Uterus (tissue), 4 donors: ENCODE measurements at places on chromosomes 2 and 18.

DNA sequence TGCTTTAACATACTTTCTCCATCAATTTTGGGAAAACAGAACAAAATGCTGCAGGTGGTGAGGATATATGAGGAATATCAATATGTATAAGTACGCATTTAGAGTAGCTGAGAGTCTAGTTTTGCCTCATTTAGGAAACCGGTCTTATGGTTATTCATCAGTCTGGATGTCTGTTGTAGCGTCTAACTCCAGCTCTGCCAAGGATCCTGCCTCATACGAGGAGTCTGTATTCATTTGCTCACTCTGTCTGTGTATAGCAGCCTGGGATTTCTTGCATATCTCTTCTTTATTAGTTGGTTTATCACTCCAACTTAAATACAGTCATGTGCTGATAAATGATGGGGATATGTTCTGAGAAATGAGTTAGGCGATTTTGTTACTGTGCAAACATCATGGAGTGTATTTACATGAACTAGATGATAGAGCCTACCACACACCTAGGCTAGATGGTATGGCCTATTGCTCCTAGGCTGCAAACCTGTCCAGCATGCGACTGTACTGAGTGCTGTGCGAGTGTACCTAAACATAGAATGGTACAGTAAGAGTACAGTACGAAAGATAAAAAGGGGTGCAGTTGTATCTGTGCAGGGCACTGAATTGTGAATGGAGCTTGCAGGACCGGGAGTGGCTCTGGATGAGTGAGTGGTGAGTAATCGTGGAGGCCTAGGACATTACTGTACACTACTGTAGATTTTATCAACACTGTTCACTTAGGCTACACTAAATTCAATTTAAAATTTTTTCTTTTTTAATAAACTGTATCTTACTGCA is 148.1 kb downstream of the ZNF407 start:
- DNase-seq = no peak

GRCh38 chr2:152394326-152394725 is 59.4 kb downstream of the FMNL2 start:
- no peak for DNase-seq

DNA sequence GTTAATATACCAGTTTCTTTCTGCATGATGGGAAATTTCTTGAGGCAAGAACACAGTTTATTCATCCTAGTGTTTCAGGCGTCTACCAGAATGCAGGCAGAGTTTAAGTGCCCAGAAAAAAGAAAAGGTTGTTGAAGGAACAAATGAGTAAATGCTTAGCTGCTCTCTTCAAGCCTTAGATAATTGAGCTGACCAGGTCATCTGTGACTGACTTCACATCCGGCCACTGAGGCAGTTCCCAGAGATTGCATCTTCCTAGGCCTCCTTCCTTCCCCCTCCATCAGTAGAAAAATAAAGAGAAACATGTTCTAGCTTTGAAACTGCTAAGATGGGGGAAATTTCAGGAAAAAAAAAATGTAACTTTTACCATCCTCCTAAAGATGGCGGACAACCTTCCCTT is 9.4 kb upstream of the TMEM163 start:
- DNase-seq = no peak

GRCh38 chr2:65931056-65931455 is 498.7 kb upstream of the SPRED2 start:
- no peak for DNase-seq

DNA sequence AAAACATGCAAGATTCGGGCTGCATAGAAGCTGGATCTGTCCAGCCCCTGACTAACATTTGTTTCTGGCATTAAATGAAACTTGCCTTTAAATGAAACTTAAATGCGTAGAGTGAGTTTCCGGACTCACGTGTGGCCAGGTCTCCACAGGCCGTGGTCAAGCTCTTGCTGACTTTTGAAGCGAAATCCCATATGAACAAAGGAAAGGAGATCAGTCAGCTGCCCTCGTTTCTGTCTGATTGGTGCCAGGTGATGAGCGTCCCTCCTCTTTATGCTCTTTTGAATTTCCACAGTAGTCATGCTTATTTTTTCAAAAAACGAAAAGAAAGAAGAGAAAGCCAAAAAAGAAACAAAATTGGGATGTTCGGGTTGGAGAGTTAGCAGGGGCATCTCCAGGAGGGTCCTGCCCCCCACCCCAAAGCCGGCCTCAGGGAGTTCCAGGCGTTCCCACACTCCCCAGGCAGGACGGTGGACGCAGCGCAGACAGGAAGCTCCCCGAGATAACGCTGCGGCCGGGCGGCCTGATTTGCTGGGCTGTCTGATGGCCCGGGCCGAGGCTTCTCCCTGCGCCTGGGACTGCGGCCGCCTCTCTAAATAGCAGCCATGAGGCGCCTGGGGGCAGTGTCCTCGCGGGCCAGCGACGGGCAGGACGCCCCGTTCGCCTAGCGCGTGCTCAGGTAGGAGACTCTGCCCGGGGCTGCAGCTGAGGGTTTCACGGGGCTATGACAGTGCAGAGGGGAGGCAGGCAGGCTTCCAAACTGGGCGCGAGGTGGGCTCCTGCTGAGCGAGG is at the start of gene COLEC11:
Gene COLEC11, plus strand, starts transcription at position 620 of the 789 bp plus-strand sequence. CDS start 9,229 bp downstream, outside the sequence.
- no peak for DNase-seq

GRCh38 chr2:102010902-102011301 is 19.1 kb downstream of the IL1R2 start:
- DNase-seq = no peak

DNA sequence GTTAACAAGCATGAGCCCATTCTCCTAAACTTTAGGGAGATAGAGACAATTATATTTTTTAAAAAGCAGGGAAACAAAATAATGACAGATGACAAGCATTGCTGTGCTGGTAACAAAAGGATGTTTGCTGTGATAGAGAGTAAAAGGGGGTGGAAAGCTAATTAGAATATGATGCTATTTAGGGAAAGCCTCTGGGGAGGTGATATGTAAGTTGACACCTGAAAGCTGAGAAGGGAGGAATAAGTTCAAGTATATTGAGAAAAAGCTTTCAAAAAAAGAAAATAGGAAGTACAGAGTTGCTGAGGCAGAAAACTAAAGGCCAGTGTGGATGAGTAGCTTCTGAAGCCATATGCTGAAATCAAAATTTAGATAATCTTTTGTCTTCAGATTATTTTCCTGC is 565.2 kb upstream of the NRXN1 start:
- DNase-seq = no peak

- no peak for DNase-seq
These were observed 61.4 kb upstream of the RNF152 start for GRCh38 chr18:61954096-61954746.

DNA sequence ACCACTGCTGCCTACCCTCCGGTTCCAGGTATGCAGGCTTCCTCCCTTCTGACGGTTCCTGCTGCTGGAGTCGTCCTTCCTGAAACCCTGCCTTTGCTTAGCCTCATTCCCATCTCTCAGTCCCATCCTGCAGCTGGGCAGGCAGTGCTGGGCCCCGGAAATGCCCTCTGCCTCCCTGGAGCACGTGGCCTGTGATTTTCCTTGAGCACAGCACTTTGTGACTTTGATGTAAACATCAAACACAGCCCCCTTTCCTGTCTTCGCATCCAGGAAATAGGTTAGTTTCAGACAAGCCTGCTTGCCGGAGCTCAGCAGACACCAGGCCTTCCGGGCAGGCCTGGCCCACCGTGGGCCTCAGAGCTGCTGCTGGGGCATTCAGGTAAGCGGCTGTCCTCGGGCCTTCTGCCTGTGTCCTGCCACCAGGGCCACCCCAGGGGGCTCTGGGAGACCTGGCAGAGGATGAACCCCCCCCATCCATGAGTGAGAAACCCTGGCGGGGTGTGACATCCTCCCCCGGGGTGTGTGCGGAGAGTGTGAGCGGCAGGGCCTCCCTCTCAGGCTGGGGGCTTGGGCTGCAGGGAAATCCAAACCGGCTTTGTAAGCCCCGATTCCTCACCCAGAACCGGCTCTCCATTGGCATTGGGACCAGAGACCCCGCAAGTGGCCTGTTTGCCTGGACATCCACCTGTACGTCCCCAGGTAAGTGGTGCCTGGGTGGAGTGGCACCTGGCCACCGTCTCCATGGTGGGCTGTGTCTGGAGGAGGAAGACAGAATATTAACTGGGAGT is at the start of gene ZAP70:
Gene ZAP70, plus strand, starts transcription at position 281 of the 788 bp plus-strand sequence. CDS start 10,461 bp downstream, outside the sequence.
- DNase-seq = no peak

DNA sequence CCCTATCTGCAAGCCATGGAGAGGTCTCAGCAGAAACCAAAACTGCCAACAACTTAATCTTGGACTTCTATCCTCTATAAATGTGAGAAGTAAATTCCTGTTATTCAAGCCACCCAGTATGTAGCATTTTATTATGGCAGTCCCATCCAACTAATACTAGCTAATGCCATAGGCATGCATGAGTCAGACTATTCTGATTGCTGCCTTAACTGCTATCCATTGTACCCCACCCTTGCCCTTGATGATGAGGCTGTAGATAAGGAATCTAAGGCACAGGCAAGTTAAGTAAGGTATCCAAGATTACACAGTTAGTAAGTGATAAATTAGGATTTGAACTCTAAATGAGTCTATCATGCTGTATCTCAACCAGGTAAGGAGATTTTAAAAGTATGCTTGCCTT is 223.0 kb downstream of the UBE2E3 start:
- no peak for DNase-seq

DNA sequence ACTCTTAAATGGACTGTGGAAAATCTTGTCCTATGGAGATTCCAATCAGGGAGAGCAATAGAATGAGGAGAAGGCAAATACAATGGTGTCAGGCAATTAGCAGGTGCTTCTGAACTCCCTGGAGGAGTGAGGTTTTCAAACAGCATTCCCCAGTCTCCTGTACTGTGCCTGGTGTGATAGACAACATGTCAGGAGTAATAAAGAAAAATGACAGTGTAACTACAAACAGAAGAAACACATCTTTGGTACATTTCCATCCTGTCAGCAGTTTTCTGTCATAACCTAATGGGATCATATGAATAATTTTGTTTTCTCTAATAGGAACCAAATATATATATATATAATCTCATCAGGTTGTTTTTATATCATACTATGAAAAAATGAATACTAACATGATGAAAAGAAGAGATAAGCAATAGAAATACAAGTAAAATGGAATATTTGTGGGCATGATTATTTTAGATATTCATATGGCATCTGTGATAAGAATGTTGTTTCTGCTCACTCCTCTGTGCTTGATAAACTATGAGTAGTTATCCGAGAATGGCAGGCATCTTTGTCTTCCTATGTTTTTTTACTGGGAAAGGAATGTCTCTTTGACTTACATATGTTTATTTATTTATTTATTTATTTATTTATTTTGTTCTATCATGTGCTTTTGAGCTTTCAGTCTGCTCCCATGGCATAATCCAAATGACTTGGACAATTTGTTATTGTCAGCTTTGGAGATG is 441.7 kb downstream of the TXNL1 start:
- no peak for DNase-seq

DNA sequence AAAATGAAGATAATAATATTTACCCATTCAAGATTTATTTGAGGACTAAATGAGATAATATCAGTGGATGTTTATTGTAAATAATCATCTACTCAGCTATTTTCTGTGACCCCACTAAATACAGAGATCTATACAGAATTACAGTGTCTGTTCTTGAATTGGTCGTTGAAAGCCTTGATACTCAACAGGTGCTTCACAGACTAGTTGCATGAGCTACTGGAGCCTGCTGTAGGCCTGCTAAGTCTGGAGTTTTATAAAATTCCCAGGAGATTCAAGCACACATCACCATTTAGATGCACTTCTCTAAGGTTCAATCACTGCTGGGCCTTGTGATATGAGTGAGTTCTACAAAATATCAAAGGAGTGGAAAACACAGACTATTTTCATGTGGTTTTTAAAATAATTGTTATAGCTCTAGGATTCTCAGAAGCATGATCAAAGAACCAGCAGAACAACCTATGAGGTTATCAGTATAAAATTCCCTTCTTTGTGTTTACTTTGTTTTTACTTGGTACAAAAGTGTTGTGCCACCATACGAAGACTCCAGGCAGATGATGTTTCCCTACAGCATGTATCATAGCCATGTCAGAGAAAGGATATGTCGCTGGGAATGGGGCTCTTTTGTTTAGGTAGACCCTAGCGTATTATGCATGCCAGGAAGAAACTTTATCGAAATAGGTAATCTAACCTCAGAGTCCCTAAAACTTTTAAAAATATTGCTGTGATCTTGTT is 7.1 kb downstream of the SULT1C4 start:
- DNase-seq = no peak

DNA sequence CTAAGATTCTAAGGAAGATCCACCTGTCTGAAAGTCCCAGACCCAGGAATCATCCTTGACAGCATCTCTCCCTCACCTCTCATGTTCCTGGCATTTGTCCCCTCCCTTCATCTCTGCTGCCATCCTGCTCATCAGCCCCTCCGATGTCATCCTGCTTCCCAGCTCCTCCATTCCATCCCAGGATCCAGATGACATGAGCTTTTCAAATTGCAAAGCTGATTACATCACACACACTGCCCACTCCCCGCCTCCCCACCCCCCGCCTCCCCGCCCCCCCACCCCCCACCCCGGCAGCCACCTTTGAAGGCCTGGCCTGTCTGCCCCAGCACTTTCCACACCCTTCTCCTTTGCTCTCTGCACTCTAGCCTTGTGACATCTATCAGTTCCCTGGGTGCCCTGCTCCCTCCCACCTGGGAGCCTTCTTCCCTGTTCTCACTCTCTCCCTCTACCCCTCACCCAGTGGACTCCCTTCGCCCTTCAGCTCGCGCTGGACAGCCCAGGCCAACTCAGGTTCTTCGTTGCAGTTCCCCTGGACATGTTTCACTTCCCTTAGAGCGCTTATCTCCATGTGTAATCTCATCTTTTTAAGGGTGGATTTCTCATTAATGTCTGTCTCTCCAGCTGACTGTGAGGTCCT is 61.6 kb downstream of the DNMT3A start:
- DNase-seq = no peak

DNA sequence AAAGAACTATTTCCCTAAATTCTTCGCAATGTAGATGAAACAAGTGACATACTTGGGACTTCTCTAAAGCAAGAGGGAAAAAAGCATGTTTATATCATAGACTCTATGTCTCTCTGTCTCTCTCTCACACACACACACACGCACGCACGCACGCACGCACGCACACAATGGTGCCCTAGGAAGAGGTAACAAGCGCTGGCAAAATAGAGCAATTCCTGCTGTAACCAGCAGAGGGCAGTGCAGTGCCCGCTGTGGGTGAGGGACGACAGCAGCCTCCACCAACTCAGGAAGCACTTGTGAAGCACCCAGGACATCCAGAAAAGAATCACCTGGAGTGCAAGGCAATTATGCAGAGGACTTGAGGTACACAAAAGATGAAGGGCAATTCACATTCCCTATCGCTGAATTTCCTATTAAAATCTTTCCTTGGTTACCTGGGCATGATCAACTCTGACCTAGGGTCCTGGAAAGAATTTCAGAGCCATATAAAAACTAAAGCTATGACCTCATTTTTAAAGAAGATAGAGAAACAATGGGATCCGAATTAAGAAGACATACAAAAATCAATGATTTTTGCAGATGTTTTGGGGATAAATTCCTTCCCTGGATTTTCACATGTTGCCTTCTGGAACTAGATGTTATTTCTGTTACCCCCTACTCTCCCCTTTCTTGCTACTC is 166.4 kb downstream of the PDE11A start:
- peak; percentile 40 for DNase-seq

DNA sequence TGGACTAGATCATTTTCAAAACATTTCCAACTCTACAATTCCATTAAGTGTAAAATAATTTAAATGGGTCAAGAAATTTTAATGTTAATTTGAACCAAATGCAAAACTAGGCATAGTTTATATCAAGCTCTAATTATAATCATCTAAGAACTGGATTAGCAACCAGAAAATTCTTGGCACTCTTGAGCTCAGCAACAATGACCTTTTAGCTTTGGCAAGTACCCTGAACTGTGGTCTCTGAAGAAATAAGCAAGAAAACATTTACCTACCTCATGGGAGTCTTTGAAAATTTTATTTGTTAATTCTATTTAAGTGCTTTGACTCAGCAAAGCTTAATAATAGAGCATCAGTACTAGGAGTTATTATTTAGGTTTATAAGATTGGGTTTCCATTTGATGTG is 313.2 kb downstream of the SATB2 start:
- DNase-seq = no peak
